ENCODE measurements at places on chromosomes 16 and 17. TPM values are rescaled to one million over a fixed set of nuclear protein-coding genes. Genes with fewer than 3 reads are reported as not detected.

Gene HS3ST3B1
- polyA plus RNA-seq = 3.6 TPM

Gene LGALS9B
- polyA plus RNA-seq = 0.26 TPM

Gene SHISA9
- 0.10 TPM for polyA plus RNA-seq

Gene MT1M
- 0.69 TPM for polyA plus RNA-seq

Gene GCGR
- polyA plus RNA-seq = not detected

Gene DLX4
- polyA plus RNA-seq = 0.17 TPM

Gene ADAD2
- 0.81 TPM for polyA plus RNA-seq

Gene PLCG2
- polyA plus RNA-seq = 4.7 TPM
